ENCODE measurements at places on chromosomes 1 and 21. TPM values are rescaled to one million over a fixed set of nuclear protein-coding genes. Genes with fewer than 3 reads are reported as not detected.
A peak's percentile ranks its signal among the peaks of the same experiment; 100 is the strongest.

PKNOX1 gene
- total RNA-seq, result 6.4 TPM

NFYC gene
- 28.1 TPM for total RNA-seq

DNA sequence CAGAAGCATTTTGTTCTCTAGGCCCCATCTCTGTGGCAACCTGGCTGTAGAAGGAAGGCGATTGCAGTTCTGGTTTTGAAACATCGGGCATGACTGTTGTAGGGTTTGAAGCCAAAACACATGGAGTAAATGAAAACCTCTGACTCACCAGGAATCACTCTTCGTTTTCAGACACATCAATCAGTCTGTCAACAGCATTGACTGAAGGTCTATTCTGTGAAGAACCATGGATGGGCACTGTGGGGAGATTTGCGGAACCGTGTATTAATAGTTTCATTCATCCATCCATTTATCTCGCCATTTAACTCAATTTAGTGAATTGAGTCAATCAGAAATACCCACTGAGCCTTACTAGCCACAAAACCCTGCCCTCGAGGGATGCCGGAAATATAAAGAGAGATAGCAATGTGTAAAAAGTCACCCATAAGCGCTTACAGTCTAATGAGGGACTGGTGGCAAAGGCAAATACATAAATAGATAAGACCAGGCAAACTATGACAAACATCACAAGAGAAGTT is 364.6 kb upstream of the PROX1 start:
- no peak for DNase-seq

GRCh38 chr1:58943776-58944175 is 159.9 kb upstream of the JUN start:
- no peak for DNase-seq

DNA sequence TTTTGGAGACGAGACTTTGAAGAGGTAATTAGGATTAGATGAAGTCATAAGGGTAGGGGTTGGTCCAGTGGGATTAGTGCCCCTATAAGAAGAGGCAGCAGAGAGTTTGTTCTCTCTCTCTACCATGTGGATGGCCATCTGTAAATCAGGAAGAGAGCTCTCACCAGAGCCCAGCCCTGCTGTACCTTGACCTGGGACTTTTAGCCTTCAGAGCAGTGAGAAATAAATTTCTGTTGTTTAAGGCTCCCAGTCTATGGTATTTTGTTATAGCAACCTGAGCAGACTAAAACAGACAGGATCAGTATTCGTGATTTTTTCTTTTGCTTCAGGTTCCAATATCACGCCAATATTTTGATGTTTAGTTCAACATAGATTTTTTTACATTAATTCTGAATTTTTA is 30.0 kb downstream of the TBX15 start:
- DNase-seq, result no peak

DNA sequence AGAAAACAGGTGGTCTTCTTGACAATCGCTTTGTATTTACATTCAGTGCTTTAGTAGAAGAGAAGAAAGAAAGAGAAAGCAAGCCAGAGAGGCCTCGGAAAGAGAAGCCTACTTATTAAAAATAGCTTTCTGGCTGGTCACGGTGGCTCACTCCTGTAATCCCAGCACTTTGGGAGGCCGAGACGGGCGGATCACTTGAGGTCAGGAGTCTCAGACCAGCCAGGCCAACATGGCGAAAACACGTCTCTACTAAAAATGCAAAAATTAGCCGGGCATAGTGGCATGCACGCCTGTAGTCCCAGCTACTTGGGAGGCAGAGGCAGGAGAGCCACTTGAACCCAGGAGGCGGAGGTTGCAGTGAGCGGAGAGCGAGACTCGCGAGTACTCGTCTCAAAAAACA is 1.8 kb upstream of the SLC19A2 start:
- DNase-seq, result no peak

- no peak for DNase-seq
These were observed 19.5 kb upstream of the SRP9 start for GRCh38 chr1:225757927-225758656.

DNA sequence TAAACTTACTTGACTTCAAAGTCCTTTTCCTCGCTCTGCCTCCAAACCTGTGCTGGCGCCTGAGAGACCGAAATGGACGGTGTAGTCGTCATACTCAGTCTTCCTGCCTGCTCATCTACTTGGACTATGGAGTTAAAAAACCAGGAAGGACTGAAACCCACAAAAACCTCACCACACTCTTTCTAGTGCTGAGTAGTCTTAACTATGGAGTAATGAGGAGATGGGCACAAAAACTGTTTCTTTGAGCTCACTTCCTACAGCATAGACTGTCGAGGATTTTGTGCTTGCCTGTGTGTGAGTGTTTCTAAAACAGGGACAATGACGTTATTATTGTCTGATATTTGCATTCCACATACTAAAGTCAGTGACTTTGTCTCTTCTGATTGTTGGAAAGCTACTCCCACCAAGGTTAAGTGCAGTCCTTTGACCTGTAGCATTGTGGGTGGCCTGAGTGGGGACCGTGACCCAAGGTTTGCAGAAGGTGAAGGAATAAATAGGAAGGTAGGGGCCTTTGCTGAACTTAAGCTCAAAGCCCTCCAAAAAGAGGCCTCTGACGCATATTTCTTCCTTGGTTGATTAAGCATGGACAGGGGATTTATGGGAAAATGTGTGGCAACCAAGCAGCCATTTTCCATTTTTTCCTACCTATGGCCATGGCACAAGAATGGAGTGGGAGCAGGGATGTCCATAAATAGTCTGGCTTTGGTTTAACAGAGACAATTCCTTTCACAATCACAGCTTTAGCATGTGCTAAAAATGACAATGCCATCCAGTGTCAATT is 109.6 kb downstream of the ZBTB18 start:
- DNase-seq, result no peak

- no peak for DNase-seq
These were observed 9.7 kb upstream of the PRMT2 start for GRCh38 chr21:46625759-46626158.

- DNase-seq, result no peak
These were observed 97.4 kb downstream of the LACTBL1 start for GRCh38 chr1:22875241-22875640.

DNA sequence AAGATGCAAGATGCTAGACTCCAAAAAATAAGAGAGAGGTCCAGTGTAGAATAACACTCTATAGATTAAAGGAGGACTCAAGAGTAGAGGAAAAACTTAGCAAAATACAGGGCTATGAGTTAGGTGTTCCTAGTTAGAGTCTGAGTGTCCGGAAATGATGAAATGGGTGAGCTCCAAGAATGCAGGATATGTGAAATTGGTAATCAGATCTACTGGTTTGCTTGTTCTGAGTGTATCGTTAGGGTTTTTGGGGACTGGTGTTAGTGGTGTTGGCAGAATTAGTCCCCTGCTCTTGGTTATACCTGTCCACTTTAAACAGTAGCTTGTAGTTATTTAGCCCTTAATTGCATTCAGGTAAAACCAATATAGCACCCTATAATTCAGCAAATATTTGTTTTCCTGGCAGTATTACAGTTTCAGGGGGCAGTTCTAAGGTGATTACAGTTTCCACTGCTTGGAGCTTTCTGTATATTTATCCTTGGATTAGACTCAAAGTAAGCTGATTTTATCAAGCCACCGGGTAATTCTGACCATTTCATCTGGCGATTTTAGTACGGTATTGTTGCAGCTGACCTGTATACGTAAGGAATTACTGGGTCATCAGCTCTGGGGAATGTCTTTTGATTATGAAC is 332.7 kb downstream of the CHRM3 start:
- DNase-seq, result no peak

DNA sequence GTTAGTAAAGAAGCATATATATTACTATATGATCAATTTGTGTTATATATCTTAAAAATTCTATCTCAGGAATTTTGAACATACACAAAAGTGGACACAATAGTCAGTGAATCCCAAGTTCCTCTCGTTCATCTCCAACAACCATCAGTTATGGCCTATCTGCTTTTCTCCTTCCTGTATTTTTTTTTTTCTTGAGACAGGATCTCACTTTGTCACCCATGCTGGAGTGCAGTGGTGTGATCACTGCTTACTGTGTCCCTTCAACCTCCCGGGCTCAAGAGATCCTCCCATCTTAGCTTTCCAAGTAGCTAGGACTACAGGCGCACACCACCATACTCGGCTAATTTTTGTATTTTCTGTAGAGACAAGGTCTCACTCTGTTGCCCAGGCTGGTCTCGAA is 9.4 kb downstream of the SPEN start:
- no peak for DNase-seq

DNA sequence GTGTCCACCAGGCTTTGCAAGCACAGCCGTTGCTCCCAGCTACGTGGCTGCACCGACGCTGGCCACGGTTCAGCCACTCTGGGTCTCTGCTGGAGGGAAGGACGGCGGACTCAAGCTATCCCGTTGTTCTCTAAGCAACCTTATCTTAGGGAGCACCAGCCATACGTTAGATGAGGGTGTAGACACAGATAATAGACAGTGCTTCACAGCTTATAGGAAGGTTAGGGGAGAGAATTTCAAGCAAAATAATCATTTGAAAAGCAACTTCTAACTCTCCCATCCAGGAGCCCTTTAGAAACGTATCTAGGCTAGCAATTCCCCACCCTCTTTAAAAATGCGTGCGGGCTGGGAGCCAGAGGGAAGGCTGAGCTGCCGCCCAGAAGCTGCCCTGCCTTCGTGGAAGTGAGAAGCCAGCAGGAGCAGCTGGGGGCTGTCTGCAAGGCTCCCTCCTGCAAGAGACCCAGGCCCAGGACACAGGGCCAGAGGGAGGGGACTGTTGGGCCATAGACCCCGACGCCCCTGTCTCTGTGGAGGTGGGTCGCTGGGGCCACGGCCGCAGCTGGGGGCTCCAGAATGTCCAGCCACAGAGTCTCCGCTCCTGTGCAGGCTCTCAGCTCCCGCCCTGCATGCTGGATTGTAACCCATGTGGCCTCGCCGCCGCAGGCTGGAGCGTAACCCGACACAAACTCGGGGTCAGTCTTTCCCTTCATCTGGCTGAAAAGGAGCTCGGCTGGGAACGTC is 31.2 kb upstream of the COL6A2 start:
- peak; percentile 31 for DNase-seq

GRCh38 chr1:75275631-75276030 is 141.4 kb downstream of the LHX8 start:
- no peak for DNase-seq

GRCh38 chr1:221439008-221439746 is 302.7 kb downstream of the DUSP10 start:
- no peak for DNase-seq

DNA sequence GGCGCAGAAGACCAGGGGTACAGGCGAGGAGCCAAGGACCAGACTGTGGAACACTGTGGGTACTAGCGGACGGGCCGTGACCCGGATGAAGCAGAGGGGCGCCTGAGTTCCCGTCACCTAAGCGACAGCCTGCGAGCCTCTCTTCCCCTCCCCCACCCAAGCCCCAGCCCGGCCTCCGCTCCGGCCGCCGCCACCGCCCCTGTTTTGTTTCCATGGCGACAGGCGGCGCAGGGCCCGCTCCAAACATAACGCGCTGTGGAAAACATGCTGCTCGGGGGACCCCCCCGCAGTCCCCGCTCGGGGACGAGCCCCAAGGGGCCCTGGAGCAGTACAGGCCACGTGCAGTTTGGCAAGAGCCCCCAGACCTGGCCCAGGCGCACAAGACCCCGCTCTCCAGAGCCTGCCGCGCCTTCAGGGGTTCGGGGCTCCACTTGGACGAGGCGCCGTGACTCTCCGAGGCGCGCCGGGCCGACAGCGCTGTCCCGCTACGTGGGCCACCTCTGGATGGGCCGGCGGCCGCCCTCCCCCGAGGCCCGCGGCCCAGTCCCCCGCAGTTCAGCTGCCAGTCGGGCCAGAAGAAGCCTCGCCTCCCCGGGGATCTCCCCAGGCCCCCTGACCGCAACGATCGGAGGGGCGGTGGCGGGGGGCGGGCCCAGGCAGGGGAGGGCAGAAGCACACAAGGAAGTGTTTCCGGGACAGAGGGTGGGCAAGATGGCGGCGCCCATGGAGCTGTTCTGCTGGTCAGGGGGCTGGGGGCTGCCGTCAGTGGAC is at the start of gene MTX1:
MTX1 (plus strand) TSS at position 155 of the 771 bp plus-strand sequence; CDS start at position 265, 110 bp downstream.
- DNase-seq, result peak; percentile 87
